ENCODE measurements at places on chromosomes 2 and 18.
A peak's percentile ranks its signal among the peaks of the same experiment; 100 is the strongest.

DNA sequence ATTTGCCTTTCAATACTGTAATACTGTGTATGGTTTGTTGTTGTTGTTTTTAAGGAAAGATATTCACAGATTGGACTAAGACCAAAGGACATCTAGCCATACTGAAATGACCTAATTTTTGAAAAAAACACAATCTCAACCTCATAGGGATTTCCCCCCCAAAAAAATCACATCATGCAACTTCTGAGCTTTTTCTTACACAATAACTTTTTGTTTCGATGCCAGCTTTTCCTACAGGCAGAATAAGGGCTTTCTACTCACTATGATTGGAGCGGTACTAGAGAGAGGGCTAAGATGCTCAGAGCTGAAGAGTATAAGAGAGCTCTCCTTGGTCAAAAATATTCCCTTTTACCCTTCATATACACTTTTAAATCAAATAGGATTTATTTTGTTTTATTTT lies 32.4 kb upstream of the SLC3A1 start:
- DNase-seq, result no peak

DNA sequence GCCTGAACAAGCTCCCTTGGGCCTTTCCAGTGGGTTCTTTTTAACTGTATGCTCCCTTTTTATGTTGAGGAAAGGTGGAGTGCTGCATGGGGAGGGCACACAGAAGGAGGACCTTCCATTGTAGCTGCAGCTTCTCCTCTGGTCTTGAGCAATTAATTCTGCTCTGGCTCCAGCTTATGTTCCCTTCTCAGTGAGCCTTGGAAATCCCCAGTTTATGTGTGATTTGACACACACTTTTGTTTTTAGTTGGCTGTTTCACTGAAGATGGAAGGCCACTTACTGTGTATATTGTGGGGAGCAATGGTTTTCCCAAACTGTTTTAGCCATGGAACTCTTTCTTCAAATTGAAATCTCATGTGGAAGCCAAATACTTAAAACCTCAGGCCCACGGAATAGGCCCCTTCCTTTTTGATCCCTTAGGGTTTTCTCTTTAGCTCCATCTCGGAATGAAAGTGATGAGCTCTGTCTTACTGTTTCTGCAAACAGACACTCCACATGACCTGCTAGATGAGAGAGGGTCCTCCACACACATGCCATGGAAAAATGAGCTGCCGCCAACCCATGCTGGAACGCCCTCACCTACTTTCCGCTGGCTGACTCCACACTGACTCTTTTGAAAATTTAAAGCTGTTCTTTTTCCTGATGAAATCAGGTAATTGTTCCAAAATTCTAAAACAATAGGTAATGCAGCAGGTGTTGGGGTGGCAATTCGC lies 280.9 kb upstream of the SIX2 start:
- no peak for DNase-seq

DNA sequence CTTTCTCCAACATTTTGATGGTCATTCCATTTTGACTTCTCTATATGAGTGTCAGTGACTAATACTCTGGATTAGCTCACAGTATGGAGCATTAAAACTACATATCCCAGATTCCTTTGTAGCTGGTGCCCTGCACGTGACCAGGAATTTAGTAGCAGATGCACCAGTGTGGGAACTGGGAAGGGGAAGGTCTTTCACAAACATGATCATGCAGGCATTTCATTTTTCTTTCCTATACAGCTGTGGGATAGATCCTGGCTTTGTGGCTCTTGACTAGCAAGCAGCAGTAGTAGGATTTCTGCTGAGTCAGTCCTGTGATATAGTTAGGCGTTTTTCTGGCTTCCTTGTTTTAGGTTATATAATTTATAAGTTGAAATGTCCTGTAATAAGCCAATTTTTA lies 971.0 kb upstream of the CDH2 start:
- no peak for DNase-seq

- no peak for DNase-seq
These were observed 316.8 kb upstream of the KCNH7 start for GRCh38 chr2:163155279-163155883.

- no peak for DNase-seq
These were observed 223.5 kb downstream of the PIK3C3 start for GRCh38 chr18:42178376-42179080.

- no peak for DNase-seq
These were observed 41.2 kb upstream of the RAB27B start for GRCh38 chr18:54787121-54787520.

DNA sequence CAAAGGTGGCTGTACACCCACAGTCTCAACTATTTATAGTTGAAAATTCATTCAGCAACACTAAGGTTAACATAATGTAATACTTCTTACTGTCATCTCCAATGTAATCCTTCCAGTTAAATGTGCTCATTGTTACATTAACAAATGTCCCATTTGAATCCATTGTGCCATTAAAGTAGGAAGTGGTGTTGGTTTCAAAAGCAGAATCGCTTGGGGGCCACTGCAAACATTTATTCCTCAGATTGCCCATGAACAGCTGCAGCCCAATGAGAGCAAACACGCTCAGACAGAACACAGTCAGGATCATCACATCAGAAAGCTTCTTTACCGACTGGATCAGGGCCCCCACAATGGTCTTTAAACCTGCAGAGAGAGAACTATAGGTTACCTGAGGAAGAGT lies 41.4 kb downstream of the SCN3A start:
- DNase-seq, result no peak

- no peak for DNase-seq
These were observed 324.0 kb upstream of the REG3G start for GRCh38 chr2:78701546-78701945.

- no peak for DNase-seq
These were observed 90.1 kb upstream of the FAM136A start for GRCh38 chr2:70391988-70392387.

- DNase-seq, result no peak
These were observed 65.9 kb downstream of the NBEAL1 start for GRCh38 chr2:203080447-203081045.

- DNase-seq, result no peak
These were observed 63.3 kb downstream of the RTP5 start for GRCh38 chr2:241932899-241933178.

DNA sequence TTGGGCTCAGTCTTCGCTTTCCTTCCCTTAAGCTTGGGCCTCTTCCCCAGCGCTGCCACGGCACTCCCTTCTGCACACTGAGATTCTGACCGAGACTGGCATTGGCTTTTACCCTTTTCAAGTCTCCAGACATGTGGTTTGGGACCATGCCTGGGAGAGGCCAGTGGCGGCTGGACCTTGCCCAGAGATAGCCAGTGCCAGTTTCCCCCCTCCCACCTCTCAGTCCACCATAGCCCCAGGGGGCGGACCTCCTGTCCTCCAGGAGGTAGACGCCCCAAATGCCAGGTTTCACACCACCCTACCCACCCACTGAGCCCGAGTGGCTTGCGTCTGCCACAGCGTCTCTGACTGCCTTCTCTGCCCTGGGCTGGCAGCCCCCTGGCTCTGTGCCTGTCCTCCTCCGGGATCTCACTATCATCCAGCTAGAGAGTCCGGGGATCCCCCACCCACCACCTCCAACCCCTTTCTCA lies 47.7 kb downstream of the INPP5D start:
- DNase-seq, result peak; percentile 64

- DNase-seq, result no peak
These were observed 33.2 kb upstream of the CCDC88A start for GRCh38 chr2:55452879-55453278.

DNA sequence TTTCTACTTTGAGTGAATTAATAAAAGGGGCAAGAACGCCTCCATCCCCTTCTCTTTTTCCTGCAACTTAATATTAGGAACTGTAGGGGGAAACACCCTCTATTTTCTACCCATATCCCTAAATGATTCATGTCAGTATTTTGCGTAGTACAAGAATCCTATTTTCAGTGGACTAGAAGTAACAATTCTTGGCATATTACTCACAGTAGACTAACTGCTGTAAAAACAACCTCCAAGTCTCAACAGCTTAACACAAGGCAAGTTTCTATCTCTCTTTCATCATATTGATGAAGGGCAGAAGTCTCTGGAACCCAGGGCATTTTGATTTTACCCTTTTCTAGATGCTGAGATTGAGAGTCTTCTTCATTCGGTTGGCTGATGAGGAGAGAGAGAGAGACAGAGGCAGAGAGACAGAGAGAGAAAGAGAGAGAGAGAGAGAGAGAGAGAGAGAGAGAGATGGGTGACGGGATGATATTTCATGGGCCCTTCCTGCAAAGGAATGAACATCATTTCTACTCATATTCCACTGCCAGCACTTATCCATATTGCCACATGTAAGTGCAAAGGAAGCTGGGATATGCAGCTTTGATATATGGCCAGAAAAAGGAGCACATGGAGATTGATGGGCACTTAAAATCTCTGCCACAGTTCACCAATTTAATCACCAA lies 481.6 kb downstream of the LPIN1 start:
- DNase-seq, result no peak

- DNase-seq, result no peak
These were observed 690 bp downstream of the SDC1 start for GRCh38 chr2:20224164-20224715.

All from spleen (tissue), 13 donors.